ENCODE measurements at places on chromosomes 1 and 21.

DNA sequence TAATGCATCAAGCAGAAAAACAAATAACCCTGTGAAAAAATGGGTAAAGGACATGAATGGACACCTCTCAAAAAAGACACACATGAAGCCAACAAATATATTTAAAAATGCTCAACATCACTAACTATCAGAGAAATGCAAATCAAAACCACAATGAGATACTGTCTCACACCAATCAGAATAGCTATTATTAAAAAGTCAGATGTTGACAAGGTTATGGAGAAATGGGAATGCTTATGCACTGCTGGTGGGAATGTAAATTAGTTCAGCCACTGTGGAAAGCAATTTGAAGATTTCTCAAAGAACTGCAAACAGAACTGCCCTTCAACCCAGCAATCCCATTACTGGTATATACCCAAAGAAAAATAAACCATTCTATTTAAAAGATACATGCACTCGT is 86.6 kb upstream of the TNFSF4 start:
- no peak for DNase-seq

DNA sequence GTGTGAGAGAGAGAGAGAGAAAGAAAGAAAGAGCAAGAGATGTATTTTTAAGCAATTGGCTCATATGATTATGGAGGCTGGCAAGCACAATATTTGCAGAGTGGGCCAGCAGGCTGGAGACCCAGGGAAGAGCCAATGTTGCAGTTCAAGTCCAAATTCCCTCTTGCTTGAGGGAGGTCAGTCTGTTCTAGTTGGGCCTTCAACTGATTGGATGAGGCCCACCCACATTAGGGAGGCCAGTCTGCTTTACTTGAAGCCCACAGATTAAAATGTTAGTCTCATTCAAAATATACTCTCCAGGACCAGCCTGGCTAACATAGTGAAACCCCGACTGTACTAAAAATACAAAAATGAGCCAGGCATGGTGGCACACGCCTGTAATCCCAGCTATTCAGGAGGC is 8.6 kb upstream of the PARS2 start:
- DNase-seq, result no peak

GRCh38 chr1:215405211-215405610 is 161.9 kb upstream of the KCTD3 start:
- DNase-seq, result no peak

DNA sequence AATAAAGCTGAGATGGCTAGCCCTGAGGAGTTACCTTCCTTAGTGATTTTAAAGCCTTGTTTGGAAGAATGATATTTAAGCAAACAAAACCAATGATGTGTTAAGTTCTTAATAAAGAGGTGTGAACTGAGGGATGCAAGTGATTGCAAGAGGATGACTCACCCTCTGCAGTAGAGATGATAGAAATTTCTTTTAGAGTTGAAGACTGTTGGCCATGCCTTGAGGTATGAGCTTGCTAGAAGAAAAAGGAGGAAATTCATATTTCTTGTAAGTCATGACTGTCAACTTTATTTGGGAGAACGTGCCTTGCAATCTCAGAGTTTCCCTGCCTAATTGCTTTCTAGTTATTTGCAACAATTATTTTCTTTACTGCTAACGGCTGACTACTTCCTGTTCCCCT is 94.7 kb downstream of the PLA2G4A start:
- no peak for DNase-seq

- DNase-seq, result no peak
These were observed 523.5 kb upstream of the CAMK1G start for GRCh38 chr1:209059981-209060380.

- no peak for DNase-seq
These were observed 66.8 kb downstream of the SLX9 start for GRCh38 chr21:45006536-45007095.

GRCh38 chr1:61556631-61557030 is 168.3 kb downstream of the TM2D1 start:
- DNase-seq, result no peak

DNA sequence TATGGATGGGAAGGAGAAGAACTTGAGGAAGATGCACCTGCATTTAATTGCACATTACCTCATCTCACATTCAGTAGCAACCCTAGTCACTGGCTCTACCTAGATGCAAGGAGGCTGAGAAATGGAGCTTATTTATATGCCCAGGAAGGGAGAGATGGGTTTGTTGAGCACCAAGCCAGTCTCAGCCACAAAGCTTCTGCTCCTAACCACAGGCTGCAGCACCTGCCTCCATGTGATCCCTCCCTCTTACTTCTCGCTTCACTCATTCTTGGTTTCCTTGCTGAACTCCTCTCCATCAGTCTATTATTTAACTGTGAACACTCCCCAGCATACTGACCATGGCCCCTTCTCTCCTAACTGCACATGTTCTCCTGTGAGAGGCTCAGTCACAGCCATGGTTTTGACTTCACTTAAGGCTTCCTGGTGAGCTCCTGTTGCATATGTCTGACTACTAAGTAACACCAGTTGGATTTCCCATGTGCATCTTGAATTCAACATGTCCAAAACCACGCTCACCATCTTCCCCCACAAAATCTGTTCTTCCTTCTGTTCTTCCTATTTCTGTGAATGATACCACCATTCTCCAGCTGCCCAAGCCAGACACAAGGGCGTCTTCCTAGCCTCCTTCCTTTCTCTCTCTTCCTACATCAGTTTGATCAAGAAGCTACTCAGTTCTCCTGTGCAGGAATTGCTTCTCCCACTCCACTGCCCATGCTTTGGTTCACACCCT is 139.8 kb downstream of the AK5 start:
- DNase-seq, result no peak

Measured in CD4-positive, alpha-beta T cell treated with Interleukin-15 for 1 hour (primary cell).